ENCODE measurements at places on chromosomes 2 and 18.
A peak's percentile ranks its signal among the peaks of the same experiment; 100 is the strongest.

- DNase-seq: no peak
Observed at GRCh38 chr2:150147889-150148683, 339.4 kb downstream of the RND3 start.

GRCh38 chr18:6775702-6776101 is 46.2 kb downstream of the ARHGAP28 start:
- DNase-seq: no peak

DNA sequence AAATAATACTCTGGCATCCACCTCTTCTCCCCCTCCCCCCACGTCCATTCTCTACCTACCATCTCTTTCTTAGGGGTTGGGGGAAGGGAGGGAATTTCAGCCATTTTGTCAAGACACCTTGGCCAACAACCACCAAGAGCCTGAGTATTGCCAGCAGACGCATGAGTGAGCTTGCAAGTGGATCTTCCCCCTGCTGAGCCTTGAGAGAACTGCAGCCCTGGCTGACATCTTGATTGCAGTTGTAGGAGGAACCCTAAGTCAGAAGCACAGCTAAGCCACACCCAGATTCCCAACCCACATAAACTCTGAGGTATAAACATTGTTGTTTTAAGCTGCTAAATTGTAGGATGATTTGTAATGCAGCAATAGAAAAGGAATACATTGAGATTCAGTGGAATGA is 165.6 kb downstream of the TMEFF2 start:
- no peak for DNase-seq

DNA sequence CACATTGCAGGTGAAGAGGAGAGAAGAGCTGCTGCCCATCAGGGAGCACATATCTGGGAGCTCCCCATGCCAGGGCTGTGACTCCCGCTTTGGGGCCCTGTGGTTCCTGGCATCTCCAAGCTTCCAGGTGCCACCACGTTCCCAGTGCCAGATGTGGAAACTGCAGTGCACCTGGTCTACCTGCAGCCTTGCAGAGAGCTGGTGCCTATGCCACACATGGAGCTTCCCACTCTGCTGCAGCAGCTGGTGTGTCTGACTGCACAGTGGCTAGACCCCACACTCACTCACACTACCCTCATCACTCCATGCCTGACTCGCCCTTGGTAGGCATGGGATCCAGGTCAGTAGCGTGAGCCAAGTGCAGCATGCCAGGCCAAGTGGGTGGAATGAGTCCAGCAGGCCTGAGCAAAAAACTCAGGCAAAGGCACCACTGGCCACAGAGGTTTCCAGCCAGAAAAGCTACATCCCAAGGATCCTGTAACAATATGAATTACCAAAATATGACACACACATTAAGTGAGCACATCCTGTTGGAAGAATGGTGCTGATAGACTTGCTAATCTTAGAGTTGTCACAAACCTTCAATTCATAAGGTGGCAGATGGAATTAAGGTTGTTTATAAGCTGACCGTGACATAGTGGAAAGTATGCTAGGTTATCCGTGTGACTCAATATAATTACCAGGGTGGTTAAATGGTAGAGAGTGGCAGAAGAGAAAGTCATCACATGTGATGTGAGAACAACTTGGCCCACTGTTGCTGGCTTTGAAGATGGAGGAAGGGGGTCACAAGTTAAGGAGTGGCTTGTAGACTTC is 150.9 kb downstream of the EHBP1 start:
- no peak for DNase-seq

DNA sequence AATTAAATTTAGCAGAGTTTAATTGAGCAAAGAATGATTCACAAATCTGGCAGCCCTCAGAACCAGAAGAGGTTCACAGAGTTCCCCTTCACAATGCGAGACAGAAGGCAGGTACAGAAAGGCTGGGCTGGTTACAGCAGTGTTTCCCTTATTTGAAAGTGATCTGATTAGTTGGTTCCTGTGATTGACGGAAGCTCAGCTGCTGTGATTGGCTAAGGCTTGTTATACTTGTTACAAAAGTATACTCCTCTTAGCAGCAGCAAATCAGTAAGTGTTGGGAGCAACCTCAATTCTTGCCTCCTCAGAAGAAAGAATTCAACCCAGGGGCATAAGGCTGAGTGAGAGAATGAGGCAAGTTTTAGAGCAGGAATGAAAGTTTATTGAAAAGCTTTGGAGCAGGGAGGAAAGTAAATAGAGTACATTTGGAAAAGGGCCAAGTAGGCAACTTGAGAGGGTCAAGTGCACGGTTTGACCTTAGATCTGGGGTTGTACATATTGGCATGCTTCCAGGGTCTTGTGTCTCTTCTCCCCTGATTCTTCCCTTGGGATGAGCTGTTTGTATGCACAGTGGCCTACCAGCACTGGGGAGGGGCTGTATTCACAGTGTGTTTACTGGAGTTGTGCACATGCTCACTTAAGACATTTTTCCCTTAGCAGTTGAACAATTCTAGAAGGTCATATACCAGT is 431.8 kb upstream of the RAB12 start:
- DNase-seq: no peak

- DNase-seq: no peak
Observed at GRCh38 chr2:119029297-119029696, 87.3 kb downstream of the MARCO start.

GRCh38 chr2:26002632-26003310 is 20.5 kb upstream of the KIF3C start:
- DNase-seq: peak; percentile 52

DNA sequence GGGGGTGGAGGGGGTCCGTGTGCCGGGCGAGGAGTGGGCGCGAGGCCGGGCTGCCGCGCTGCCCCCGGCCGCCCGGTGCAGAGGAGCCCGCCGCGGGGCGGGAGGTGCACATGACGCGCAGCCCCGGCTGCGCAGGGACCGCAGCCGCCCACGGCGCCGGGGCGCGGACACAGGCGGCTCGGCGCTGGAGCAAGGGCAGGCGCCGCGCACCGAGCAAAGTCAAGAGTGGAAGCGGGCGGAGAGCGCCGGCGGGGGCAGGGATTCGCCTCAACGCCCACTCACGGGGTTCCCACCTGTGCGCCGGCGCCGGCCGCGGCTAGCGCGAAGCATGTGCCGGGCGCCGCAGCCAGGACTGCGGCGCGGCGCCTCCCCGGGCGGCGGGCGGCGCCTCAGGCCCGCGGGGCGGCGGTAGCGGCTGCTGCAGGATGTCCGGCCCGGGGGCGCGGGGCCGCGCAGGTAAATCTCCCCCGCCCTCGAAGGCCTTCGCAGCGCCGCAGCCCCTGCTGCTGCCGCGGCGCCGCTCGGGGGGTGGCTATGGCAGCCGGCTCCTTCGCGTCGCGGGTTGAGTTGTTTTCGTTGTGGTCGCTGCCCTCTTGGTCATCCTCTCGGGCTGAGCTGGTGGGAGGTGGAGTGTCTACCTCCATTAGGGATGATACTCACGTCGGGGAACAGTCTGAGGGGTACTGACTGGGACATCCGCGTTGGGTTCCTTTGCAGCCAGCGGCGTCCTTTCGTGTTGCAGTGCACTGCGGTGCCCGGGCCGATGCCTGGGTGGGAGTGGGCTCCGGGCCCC is 216.3 kb upstream of the DTNA start:
- DNase-seq: no peak

Measured in CD4-positive, alpha-beta T cell treated with Interleukin-15 for 1 hour (primary cell).